Heart left ventricle (tissue), 16 donors: ENCODE measurements at places on chromosomes 1 and 21. TPM values are rescaled to one million over a fixed set of nuclear protein-coding genes. Genes with fewer than 3 reads are reported as not detected.

Gene RIMKLA
- 15.3 TPM for total RNA-seq

DNA sequence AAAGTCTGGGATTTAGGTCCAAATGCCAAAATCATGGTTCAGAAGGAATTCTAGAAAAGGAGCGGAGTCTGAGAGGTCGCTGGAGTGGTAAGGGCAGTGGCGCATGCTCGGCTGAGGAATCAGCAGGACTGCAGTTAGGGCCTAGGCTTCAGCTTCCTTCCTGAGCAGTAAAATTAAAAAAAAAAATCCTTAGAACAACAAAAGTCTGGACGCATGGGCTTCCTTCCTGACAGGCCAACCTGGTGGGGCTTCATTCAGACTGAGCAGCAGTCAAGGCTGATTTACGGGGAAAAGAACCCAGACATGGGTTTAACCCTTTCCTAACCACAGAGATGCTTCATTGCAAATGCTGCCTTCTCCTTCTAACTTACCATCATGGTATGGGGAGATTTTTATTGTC is 17.1 kb downstream of the RNF220 start:
- H3K27ac ChIP-seq, result peak overlapping the region; percentile 37
- H3K4me3 ChIP-seq, result no peak overlapping the region
- H3K4me1 ChIP-seq, result peaks cover 17% of the 10 kb centered on the region
- H3K27me3 ChIP-seq, result peaks cover 27% of the 10 kb centered on the region
- peak; percentile 28 for DNase-seq
- H3K36me3 ChIP-seq, result no peaks in the 10 kb centered on the region

DNA sequence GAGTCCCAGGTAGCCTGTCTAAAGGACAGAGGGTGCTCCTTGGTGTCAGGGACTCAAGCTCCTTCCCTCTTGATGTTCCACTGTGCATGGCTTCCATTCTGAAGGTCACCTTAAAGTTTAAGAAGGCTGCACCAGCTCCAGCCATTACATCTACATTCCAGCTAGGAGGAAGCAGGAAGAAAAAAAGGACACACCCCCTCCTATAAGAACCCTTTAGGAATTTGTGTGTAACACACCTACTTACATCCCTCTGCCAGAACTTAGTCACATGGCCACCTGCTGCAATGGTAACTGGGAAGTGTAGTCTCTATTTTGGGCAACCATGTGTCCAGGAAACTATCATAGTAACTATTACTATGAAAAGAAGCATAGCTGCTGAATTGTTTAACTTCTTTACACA is 161.6 kb upstream of the KLHDC7A start:
- H3K4me1 ChIP-seq, result no peaks in the 10 kb centered on the region
- no peak overlapping the region for H3K27ac ChIP-seq
- H3K36me3 ChIP-seq, result no peaks in the 10 kb centered on the region
- DNase-seq, result no peak
- no peak overlapping the region for H3K4me3 ChIP-seq

Gene UBE2G2
- 61.9 TPM for total RNA-seq

Gene FALEC
- total RNA-seq, result not detected

GRCh38 chr1:24696041-24696755 is 49.0 kb upstream of the CLIC4 start:
- DNase-seq, result no peak
- no peaks in the 10 kb centered on the region for H3K27me3 ChIP-seq
- H3K4me3 ChIP-seq, result no peak overlapping the region
- no peak overlapping the region for H3K27ac ChIP-seq
- peaks cover 15% of the 10 kb centered on the region for H3K4me1 ChIP-seq
- no peaks in the 10 kb centered on the region for H3K36me3 ChIP-seq

GRCh38 chr1:53195246-53196016 is 1.2 kb upstream of the CPT2 start:
- peaks cover 19% of the 10 kb centered on the region for H3K4me1 ChIP-seq
- DNase-seq, result no peak

Gene DNAJC16
- 22.4 TPM for total RNA-seq

GRCh38 chr1:213335084-213335483 is 284.0 kb downstream of the RPS6KC1 start:
- H3K4me1 ChIP-seq, result no peaks in the 10 kb centered on the region
- no peak for DNase-seq
- no peaks in the 10 kb centered on the region for H3K36me3 ChIP-seq

DNA sequence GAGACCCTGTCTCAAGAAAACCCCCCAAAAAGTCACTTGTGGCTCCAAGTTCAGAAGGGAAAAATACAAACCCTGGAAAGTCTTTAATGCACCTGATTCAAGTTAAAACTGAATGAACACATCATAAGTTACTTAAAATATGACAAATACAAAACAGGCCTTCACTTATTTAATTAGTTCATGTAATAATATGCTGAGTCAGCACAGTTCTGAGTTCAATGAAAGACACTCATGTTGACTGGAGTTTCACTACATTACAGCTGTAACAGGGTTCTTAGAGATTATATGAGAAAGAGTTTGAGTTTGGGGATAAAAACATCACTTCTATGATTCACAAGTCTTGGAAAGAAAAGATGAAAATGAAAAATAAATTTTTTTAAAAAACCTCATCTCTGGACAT is 51.0 kb downstream of the DEGS1 start:
- peaks cover 9% of the 10 kb centered on the region for H3K4me1 ChIP-seq
- no peak overlapping the region for H3K4me3 ChIP-seq
- no peaks in the 10 kb centered on the region for H3K27me3 ChIP-seq
- DNase-seq, result no peak
- H3K36me3 ChIP-seq, result peaks cover 80% of the 10 kb centered on the region

GRCh38 chr1:238608144-238608543 is 717.4 kb upstream of the ZP4 start:
- H3K27me3 ChIP-seq, result no peaks in the 10 kb centered on the region
- H3K4me3 ChIP-seq, result no peak overlapping the region
- DNase-seq, result no peak
- no peak overlapping the region for H3K27ac ChIP-seq
- no peaks in the 10 kb centered on the region for H3K4me1 ChIP-seq

DNA sequence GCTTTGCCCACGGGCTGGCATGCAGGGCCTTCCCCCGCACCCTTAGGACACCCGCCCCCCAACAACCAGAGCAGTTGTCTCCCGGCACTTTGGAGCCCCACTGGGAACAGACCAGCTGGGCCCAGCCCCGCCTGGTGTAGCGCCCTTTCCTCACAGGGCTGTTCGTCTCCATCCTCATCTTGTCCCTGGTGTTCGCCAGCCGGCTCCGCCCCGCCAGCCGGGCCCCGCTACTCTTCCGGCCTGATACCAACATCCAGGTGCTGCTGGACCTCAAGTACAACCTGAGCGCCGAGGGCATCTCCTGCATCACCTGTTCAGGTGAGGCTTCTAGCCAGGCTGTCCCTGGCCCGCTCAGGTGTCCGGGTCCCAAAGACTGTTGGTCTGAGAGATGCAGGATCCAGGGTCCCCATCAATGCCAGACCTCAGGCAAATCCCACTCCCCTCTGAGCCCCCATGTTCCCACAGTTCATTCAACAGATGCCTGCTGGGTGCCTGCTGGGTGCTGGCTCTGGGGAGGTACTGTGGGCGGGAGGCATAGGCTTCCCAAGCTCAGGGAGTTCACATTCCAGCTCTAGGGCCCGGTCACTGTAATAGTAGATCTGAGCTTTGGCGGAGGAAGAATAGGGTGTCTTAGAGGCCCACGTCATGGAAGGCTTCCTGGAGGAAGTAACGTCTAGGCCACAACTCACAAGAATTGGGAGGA is 41.7 kb downstream of the DISP3 start:
- no peaks in the 10 kb centered on the region for H3K36me3 ChIP-seq
- no peaks in the 10 kb centered on the region for H3K4me1 ChIP-seq
- no peaks in the 10 kb centered on the region for H3K27me3 ChIP-seq
- no peak for DNase-seq
- no peak overlapping the region for H3K27ac ChIP-seq

DNA sequence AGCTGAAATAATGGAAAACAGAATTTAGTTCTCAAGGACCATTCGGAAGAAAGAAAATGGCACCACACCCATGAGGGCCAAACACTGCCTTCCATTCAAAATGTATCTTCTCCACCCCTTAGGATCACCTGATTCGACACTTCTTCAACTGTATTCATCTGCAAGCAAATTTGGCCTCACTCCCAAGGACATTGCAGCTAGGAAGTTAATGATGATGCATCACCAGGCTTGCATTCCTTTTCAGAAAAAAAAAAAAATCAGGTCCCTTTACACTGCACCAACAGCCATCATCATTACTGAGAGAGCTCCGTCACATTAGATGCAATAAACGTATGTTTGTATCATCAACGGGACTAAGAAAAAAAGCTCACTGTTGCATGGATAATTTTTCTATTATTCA is 368.3 kb downstream of the PCP4 start:
- H3K4me1 ChIP-seq, result no peaks in the 10 kb centered on the region
- no peak overlapping the region for H3K4me3 ChIP-seq
- no peaks in the 10 kb centered on the region for H3K27me3 ChIP-seq
- DNase-seq, result no peak
- H3K27ac ChIP-seq, result no peak overlapping the region

GRCh38 chr1:67020304-67020703 is 33.6 kb downstream of the SLC35D1 start:
- no peak for DNase-seq
- H3K36me3 ChIP-seq, result peaks cover 46% of the 10 kb centered on the region
- peaks cover 21% of the 10 kb centered on the region for H3K4me1 ChIP-seq
- H3K27me3 ChIP-seq, result no peaks in the 10 kb centered on the region

GRCh38 chr1:16383888-16384287 is 16.8 kb downstream of the SZRD1 start:
- no peak for DNase-seq
- H3K4me1 ChIP-seq, result peaks cover 35% of the 10 kb centered on the region
- no peak overlapping the region for H3K27ac ChIP-seq
- H3K4me3 ChIP-seq, result no peak overlapping the region
- H3K27me3 ChIP-seq, result no peaks in the 10 kb centered on the region

GRCh38 chr21:34129901-34130715 is 56.7 kb downstream of the MRPS6 start:
- H3K4me1 ChIP-seq, result peaks cover 4% of the 10 kb centered on the region
- no peaks in the 10 kb centered on the region for H3K27me3 ChIP-seq
- DNase-seq, result no peak

DNA sequence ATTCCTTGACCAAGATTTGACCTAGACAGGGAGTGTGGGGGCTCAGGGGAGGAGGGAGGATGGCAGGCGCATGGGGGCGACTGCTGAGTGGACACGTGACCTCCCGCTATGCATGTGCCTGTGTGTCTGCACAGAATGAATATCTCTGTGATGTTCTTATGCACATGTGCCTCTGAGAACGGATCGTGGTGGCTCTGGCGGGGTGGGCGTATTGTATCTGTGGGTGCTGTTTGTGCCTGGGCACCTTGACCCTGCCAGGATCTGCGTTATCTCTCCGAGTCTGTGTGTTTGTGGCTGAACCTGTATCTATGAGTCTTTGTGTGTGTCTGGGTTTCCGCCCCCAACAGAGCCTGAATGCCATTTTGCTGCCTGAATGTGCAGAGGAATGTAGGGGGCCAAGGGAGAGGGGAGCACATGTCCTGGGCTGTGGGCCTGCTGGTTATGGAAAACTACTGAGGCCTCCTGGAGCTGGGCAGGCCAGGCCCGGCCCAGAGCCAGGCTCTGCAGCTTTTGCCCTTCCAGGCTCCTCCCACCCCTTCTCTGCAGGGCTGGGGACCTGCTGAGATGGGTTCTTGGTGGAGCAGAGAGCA is 102.5 kb downstream of the EBNA1BP2 start:
- no peaks in the 10 kb centered on the region for H3K36me3 ChIP-seq
- DNase-seq, result no peak
- no peak overlapping the region for H3K27ac ChIP-seq
- peaks cover 9% of the 10 kb centered on the region for H3K27me3 ChIP-seq

Gene MR1
- total RNA-seq, result 3.8 TPM

DNA sequence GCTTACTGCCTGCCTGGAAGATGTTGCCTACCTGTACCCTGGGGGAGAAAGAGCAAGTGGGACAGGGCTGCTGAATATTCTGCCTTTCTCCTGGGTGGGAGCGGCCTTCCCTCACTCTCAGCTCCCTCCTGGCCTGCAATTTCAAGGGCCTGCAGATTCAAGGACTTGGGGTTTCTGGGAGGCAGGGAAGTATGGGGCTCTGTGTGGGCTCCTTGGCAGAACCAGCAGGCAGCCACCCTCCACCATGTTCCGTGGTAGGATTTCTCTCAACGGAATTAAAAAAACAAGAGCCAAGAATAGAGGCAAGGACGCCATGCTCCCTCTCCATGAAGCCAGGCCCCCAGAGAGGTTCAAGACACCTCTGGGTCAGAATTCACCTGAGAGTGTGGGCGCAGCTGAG is 127.7 kb downstream of the NAV1 start:
- no peak overlapping the region for H3K27ac ChIP-seq
- no peaks in the 10 kb centered on the region for H3K27me3 ChIP-seq
- no peaks in the 10 kb centered on the region for H3K36me3 ChIP-seq
- H3K4me1 ChIP-seq, result no peaks in the 10 kb centered on the region

DNA sequence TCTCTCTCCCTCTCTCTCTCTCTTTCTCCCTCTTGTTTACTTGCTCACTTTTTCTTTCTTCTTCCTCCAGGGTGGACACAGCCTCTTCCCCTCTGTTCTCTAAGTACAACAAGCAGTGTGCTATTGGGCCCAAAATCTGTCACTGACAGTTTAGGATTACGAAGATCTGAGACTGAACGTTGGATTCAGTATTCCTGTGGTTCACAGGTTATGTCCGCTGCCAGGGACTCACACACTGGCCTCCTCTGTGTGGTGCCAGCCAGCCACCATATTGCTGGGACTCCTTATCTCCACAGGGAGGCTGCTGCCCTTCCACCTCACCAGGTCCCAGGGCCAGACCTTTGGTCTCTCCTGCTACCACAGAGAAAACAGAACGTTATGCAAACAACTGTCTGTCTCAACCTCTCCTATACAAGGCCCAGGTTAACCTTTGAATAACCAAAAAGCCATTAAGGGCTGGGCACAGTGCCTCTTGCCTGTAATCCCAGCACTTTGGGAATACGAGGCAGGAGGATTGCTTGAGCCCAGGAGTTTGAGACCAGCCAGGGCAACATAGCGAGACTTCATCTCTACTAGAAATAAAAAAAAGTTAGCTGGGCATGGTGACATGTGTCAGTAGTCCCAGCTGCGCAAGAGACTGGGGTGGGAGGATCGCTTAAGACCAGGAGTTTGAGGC is 171.9 kb upstream of the RAB4A start:
- no peaks in the 10 kb centered on the region for H3K4me1 ChIP-seq
- H3K27me3 ChIP-seq, result no peaks in the 10 kb centered on the region
- DNase-seq, result no peak
- no peaks in the 10 kb centered on the region for H3K36me3 ChIP-seq
- no peak overlapping the region for H3K27ac ChIP-seq

DNA sequence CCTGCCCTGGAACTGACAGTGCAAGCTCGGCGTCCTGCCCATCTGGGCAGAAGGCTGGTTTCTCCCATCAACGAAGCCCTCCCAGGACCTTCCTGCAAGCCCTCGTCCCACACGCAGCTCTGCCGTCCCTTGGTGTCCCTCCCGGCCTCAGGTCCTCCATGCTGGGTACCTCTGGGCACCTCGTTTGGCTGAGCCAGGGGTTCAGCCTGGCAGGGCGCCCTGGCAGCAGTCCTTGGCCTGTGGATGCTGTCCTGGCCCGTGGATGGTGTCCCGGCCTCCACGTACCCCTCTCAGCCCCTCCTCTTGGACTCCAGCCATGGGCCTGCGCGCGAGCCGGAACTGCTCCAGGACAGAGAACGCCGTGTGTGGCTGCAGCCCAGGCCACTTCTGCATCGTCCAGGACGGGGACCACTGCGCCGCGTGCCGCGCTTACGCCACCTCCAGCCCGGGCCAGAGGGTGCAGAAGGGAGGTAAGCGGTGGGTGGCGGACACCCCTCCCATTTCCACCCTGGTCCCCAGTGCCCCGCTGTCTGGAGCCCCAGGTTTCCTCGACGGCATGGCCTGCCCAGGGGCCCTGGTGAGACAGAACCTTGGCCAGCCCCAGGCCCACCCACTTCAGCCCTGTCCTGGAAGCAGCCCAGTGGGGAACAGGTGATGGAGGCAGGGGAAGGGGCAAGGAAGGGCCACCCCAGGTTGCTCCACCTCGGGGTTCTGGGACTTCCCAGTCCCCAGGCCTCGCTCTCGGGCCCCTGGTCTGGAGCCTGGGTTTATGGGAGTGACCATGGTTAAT is 3.5 kb downstream of the TNFRSF14 start:
- H3K36me3 ChIP-seq, result peaks cover 16% of the 10 kb centered on the region
- no peaks in the 10 kb centered on the region for H3K27me3 ChIP-seq
- no peak for DNase-seq
- peaks cover 43% of the 10 kb centered on the region for H3K4me1 ChIP-seq
